ENCODE measurements at places on chromosomes 7 and 10. TPM values are rescaled to one million over a fixed set of nuclear protein-coding genes. Genes with fewer than 3 reads are reported as not detected.

The MUC12 gene
- polyA plus RNA-seq, result 0.54 TPM

The REPIN1 gene
- 60.8 TPM for polyA plus RNA-seq

The METTL2B gene
- 38.3 TPM for polyA plus RNA-seq

The ANKRD7 gene
- not detected for polyA plus RNA-seq

DNA sequence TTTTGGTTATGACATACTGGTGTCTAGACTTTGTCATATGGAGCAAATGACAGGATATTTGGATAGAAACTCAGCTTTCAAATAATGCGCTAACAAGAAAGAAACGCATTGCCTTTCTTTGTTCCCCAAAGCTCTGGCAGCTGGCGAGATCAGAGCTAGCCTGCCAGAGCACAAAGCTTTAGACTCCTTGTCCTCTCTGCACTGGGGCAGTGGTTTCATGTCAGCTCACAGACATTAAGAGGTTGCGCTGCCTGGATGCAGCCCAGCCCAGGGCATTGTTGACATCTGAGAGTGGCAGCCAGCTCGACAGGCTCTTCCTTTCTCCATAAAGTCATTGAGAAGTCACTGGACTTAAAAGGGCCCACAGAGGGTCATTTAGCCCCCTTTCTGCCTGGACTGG, 212.0 kb downstream of the PLXNA4 start:
- no peak for DNase-seq

GRCh38 chr10:112898540-112899390, 51.3 kb upstream of the TCF7L2 start:
- no peak for DNase-seq

- DNase-seq, result no peak
These were observed 94.3 kb upstream of the AFAP1L2 start for GRCh38 chr10:114498413-114499111.

- DNase-seq, result no peak
These were observed 100.8 kb downstream of the MICALL2 start for GRCh38 chr7:1358376-1359050.

- no peak for DNase-seq
These were observed 43.2 kb upstream of the TES start for GRCh38 chr7:116167177-116167576.

DNA sequence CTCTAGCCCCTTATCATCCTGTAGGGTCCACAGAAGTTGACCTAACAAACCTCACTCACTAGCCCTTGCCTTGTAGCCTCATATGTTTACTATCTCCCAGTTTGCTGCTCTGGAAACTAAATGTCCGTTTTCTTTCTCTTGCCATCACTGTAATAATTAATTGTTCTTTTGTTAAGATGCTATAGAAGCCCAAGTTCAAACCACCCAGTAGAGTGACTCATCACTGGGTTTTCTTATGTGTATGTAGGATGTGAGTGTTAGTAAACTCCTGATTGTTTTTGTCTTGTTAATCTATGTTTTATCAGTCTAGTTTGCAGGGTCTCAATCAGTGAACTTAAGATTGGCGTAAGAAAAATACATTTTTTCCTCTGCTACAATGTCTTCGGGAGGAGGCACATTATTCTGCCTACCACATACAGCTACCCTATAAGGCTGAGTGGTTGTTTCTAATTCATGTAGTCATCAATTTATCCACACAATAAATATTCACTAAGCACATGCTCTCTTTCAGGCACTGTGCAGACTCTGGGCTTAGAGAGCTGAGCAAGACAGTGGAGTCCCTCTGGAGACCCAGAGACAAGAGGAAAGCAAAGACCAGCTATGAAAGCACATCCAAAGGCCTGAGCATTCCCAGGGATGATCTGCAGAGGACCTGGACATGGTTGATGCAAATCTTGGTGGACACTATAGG, 474.1 kb upstream of the AKR1E2 start:
- DNase-seq, result no peak

DNA sequence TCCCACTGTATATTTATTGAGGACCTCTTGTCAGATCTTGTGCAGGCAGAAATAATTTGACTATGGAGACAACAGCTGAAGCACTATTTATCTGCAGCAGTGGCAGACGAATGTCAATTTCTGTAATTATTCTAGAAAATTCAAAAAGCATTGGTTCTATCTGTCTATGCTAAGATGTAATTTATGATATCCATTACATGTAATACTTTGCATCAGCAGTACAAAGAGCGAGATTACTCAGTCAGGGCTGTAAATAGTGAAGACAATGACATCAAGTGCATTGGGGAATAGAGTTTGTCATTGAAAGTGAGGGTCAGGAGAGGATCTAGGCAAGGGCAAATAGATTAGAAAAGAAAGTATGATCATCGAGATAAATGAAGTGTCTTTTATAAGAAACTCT, 508.2 kb downstream of the ZWINT start:
- no peak for DNase-seq

- no peak for DNase-seq
These were observed 127.4 kb downstream of the ZNF365 start for GRCh38 chr10:62501547-62501946.

All from CD8-positive, alpha-beta memory T cell (primary cell).